Stimulated activated CD4-positive, alpha-beta T cell treated with anti-CD3 and anti-CD28 coated beads, Interleukin-1b, Interleukin-23, amount 100 ng/mL, for 4 hours (primary cell): ENCODE measurements at places on chromosomes 4 and X.

GRCh38 chr4:11436673-11437072 is 8.0 kb upstream of the HS3ST1 start:
- DNase-seq = no peak

DNA sequence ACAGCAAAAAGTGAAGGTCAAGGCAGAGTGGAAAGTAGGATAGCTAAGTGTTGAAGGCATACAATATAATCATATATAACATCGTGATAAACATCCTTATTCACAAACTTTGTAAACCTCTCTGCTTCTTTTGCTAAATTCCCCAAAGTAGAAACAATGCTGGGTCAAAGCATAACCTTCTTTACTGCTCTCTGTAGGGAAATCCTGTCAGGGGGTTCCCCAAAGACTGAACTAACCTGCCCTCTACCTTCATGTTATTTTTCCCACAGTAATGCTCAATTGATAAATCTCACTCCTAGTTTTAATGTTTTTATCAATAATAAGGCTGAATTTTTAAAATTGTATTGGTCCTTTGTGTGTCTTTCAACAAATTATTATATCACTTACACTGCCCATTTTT is 55.7 kb downstream of the DCHS2 start:
- no peak for DNase-seq

GRCh38 chr4:180031330-180031729 is 2211.9 kb upstream of the TENM3 start:
- no peak for DNase-seq

DNA sequence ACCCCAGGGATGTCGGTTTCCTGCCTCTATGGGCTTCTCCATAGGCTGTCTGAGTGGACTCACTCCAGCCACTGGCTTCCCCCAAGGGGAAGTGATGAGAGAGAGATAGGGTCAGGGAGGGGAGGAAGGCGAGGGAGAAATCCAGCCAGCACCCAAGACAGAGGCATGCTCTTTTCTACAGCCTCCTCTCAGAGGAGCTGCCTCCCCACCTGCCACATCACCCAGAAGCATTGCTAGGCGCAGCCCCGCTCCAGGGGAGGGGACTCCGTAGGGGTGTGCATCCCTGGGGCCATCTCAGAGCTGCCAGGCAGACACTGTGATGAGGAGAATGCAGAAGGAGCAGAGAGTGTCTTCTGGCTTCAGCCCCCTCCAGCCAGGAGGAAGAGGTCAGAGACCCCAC is 109.5 kb upstream of the NKX1-1 start:
- DNase-seq = no peak

GRCh38 chrX:134013524-134013923 is 28.1 kb upstream of the GPC3 start:
- DNase-seq = no peak

- DNase-seq = no peak
Measured at GRCh38 chrX:96538104-96538725, 146.4 kb upstream of the DIAPH2 start.

DNA sequence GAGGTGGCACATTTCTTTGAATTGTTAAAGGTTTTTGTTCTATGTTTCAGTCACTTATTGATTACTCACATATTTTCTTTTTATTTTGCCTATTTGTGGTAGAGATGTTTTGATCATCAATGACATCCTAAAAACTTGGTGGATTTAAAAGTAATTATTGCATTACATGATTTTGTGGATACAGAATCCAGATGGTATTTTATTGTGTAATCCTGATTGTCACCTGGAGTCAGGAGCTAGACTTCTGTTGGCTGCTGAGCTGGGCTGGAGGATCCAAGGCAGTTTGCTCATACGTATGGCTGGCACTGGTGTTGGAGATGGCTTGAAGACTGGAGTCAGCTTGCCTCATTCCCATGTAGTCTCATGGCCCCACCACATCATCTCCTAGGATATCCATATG is 1009.6 kb upstream of the PCDH7 start:
- DNase-seq = no peak

- no peak for DNase-seq
Measured at GRCh38 chr4:185479507-185479971, 8.0 kb upstream of the CCDC110 start.

GRCh38 chr4:1318046-1318375 is 28.3 kb downstream of the MAEA start:
- no peak for DNase-seq

GRCh38 chrX:120559804-120560203 is 958 bp downstream of the CUL4B start:
- DNase-seq = no peak

- no peak for DNase-seq
Measured at GRCh38 chrX:119942831-119943184, 743 bp downstream of the NKAP start.
